IPS DF 6.9 (cell line): ENCODE measurements at places on chromosomes 5 and 9.

- no peaks in the 10 kb centered on the region for H3K27me3 ChIP-seq
- H3K4me3 ChIP-seq: no peak overlapping the region
- no peaks in the 10 kb centered on the region; the same call in 1 of the 2 replicates for H3K4me1 ChIP-seq
- DNase-seq: no peak
- H3K27ac ChIP-seq: no peak overlapping the region
Measured at GRCh38 chr9:21549251-21549765, 67.2 kb upstream of the IFNE start.

DNA sequence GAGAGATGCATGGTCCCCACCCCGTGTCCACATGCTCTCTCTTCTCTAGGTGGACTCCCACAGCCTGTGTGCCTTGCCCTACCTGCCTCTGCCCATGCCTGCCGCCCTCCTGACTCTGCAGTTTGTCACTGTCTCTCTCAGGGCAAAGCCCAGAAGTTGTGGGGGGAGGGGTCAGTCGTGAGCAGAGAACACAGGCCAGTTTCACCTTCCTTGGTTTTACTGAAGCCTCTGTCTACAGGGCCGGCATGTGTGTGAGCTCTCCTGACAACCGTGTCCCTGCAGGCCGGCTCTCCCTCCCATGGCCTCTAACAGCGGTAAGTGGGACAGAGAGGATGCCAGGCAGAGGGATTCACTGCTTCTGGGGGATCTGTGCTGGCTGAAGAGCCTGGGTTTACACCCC is 43.5 kb upstream of the SLC25A51 start:
- no peaks in the 10 kb centered on the region for H3K27me3 ChIP-seq
- 0 out of 2 replicates have a peak, but pooled peaks cover 5% of the 10 kb centered on the region for H3K36me3 ChIP-seq
- H3K4me1 ChIP-seq: peaks cover 9% of the 10 kb centered on the region
- H3K4me3 ChIP-seq: no peak overlapping the region
- H3K27ac ChIP-seq: no peak overlapping the region

DNA sequence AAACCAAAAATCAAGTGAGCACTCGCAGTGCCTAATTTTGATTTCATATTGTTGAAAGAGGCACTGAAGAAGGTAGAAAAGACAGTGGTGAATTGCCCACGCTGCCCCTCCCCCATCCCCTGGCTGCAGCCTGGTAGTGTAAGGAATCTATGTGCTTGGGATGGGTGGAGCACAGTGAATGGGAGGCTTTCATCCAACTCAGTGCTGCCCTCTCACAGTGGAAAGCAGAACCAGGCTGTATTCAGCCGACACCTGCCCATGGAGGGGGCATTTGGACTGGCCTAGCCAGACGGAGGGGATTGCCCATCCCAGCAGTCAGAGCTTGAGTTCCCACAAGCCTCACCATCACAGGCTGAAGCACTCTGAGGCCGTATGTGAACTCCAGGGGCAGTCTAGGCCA is 800.4 kb upstream of the DMAC1 start:
- H3K36me3 ChIP-seq: no peaks in the 10 kb centered on the region
- no peak overlapping the region for H3K4me3 ChIP-seq
- H3K4me1 ChIP-seq: no peaks in the 10 kb centered on the region; the same call in 1 of the 2 replicates
- no peaks in the 10 kb centered on the region for H3K27me3 ChIP-seq
- no peak overlapping the region for H3K27ac ChIP-seq
- DNase-seq: peak; percentile 39

DNA sequence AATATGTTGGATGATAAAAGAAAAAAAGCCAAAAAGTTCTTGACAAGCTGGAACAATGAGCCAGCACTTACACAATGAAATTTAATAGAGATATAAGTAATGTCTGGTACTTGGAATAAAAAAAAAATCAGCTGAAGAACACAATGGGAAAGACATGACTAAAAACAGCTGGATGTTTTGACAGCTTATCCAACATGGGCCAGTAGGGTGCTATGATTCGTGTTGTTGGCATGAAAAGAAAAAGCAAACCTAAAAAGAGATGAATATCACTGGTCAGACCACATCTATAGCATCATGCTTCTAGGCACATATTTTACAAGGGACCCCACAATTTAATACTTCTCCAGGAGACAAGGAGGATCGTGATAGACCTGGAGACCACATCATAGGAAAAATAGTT is 175.3 kb downstream of the ARL15 start:
- H3K36me3 ChIP-seq: no peaks in the 10 kb centered on the region
- DNase-seq: no peak
- H3K27me3 ChIP-seq: no peaks in the 10 kb centered on the region
- no peaks in the 10 kb centered on the region for H3K4me1 ChIP-seq
- no peak overlapping the region for H3K27ac ChIP-seq
- no peak overlapping the region for H3K4me3 ChIP-seq

- DNase-seq: no peak
- no peak overlapping the region for H3K27ac ChIP-seq
- no peak overlapping the region for H3K4me3 ChIP-seq
- H3K27me3 ChIP-seq: no peaks in the 10 kb centered on the region
Measured at GRCh38 chr9:80218328-80218727, 646.6 kb downstream of the TLE4 start.

DNA sequence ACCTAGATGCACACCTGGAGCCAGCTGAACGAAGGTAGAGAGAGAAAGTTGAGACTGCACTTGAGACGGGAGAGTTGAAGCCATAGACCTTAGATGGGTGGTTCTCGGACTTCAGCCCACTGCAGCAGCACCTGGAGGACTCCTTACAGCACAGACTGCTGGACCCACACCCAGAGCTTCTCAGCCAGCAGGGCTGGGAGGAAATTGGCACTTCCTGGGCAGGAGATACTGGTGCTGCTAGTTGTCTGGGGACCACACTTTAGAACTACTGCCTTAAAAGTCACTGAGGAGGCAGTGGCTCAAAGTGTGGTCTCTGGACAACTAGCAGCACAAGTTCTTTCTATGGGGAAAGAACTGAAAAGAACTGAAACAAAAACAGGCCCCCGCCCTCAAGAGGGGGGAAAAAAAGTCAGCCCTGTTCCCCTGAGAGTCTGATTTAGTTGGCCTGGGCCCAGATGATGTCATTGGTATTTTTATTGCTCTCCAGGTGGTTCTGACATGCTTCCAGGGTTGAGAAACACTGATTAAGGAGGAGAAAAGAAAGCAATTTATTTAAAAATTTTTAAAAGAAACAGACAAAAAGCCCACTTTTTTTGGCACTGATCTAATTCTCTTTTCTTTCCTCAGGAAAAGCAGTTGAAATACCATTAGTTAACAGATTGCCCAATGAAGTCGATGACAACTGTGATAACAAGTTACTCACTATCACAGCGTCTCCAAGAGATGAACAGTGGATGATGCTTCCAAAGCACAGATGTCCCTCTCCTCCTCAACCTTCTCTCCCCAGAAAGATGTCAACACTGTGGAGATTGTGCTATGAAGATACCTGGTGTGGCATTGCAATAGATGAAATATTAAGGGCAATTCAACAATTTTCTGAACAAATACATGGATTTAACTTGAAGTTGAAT is 73.6 kb upstream of the ADAMTS16 start:
- peaks cover 6% of the 10 kb centered on the region; the same call in 1 of the 2 replicates for H3K4me1 ChIP-seq
- no peak overlapping the region for H3K4me3 ChIP-seq

- no peaks in the 10 kb centered on the region for H3K36me3 ChIP-seq
- no peak for DNase-seq
- no peaks in the 10 kb centered on the region for H3K4me1 ChIP-seq
- no peak overlapping the region for H3K27ac ChIP-seq
Measured at GRCh38 chr5:94503677-94504076, 114.7 kb downstream of the KIAA0825 start.

- peaks cover 2% of the 10 kb centered on the region for H3K4me1 ChIP-seq
- peaks cover 4% of the 10 kb centered on the region; the same call in 1 of the 2 replicates for H3K36me3 ChIP-seq
- no peak overlapping the region for H3K4me3 ChIP-seq
- no peak overlapping the region for H3K27ac ChIP-seq
- no peaks in the 10 kb centered on the region for H3K27me3 ChIP-seq
- DNase-seq: no peak
Measured at GRCh38 chr5:78615697-78616096, 32.9 kb downstream of the LHFPL2 start.

- H3K27ac ChIP-seq: no peak overlapping the region
- H3K27me3 ChIP-seq: no peaks in the 10 kb centered on the region
- no peak for DNase-seq
- H3K4me1 ChIP-seq: no peaks in the 10 kb centered on the region
Measured at GRCh38 chr5:32044939-32045338, 129.2 kb downstream of the GOLPH3 start.

DNA sequence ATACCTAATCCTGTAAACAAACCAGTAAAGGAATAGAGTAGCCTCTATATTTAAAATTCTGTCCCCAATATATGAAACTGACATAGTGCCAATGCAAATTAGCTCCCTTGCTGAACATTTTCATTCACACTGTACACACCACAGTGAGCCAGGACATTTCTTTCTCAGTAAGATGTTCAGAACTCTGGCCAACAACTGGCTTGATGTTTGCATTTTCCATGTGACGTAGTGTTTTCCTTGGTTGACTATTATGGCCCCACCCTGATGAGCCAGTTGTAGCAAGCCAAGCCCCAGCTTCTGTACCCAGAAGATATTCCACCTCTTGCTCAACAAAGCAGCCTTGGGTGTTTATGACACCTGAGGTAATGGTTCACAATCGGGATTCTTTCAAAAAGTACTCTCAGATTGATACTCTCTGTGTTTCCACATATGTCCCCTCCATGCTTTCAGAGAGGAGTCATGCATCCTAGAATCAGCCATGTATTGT is 17.7 kb upstream of the ANXA1 start:
- H3K27me3 ChIP-seq: no peaks in the 10 kb centered on the region
- H3K36me3 ChIP-seq: no peaks in the 10 kb centered on the region
- H3K4me3 ChIP-seq: no peak overlapping the region
- no peak overlapping the region for H3K27ac ChIP-seq

DNA sequence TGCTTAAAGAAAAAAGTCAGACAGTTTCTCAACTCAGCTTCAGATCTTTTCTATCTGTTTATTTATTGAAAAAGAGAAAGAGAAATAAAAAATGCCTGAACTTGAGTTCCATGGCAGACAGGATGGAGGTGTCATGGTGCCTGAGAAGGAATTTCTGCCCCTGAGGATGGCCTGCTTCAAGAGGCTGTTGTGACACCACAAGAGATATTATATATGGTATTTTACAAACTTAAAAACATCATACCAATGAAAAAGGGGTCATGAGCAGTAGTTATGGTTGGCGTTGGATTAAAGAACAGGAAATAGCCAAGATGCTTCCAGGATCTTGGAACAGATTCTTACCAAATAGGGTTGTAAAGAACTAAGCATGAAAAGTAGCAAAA is 344.6 kb downstream of the GLIS3 start:
- H3K4me3 ChIP-seq: no peak overlapping the region
- peaks cover 2% of the 10 kb centered on the region for H3K4me1 ChIP-seq
- H3K27me3 ChIP-seq: no peaks in the 10 kb centered on the region
- no peaks in the 10 kb centered on the region for H3K36me3 ChIP-seq

- no peaks in the 10 kb centered on the region for H3K4me1 ChIP-seq
- H3K27ac ChIP-seq: no peak overlapping the region
- H3K4me3 ChIP-seq: no peak overlapping the region
- no peak for DNase-seq
- no peaks in the 10 kb centered on the region for H3K36me3 ChIP-seq
Measured at GRCh38 chr5:151186538-151186937, 29.0 kb upstream of the ANXA6 start.

DNA sequence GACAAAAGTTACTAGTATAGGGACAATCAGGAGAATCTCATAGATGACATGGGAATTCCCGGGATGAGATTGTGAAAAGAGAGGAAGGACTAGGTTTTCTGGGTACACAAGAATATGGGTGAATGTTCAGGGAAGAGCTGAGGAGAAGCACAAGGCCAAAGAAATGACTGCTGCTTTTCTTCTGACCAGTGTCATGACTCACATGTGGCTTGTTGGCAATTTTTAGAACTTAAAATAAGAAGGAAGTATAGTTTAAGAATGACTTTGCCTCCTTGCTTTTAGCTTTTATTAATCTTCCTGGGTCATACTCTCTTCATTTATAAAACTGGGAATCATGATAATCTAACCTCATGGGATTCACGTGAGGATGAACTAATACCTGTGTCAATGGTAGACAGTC is 652.4 kb upstream of the MEF2C start:
- H3K27ac ChIP-seq: no peak overlapping the region
- H3K27me3 ChIP-seq: no peaks in the 10 kb centered on the region
- no peaks in the 10 kb centered on the region for H3K4me1 ChIP-seq
- H3K36me3 ChIP-seq: no peaks in the 10 kb centered on the region

- no peaks in the 10 kb centered on the region for H3K36me3 ChIP-seq
- DNase-seq: no peak
- no peak overlapping the region for H3K27ac ChIP-seq
Measured at GRCh38 chr9:72914750-72915149, 38.1 kb downstream of the ALDH1A1 start.

DNA sequence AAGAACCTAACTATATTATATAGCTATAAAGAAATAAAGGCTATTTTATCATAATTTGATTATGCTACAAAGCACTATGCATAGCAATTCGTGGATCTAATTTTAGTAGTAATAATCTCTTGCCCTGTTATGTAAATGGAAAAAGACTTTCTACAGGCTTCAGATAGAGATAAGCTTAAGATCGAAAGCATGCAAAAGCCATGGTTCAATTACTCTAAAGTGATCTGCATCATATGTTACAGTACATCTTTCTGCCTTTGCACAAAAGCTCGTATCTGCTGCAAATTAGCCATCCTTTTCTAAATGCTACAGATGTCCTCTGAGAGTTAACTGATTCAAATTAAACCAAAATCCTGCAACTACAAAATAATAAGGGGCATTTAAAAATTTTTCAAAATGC is 234.8 kb upstream of the TMEM161B start:
- no peak overlapping the region for H3K4me3 ChIP-seq
- no peaks in the 10 kb centered on the region for H3K4me1 ChIP-seq
- no peak for DNase-seq
- no peaks in the 10 kb centered on the region for H3K36me3 ChIP-seq
- no peak overlapping the region for H3K27ac ChIP-seq

- DNase-seq: no peak
- H3K4me3 ChIP-seq: no peak overlapping the region
- H3K27me3 ChIP-seq: no peaks in the 10 kb centered on the region
- H3K4me1 ChIP-seq: no peaks in the 10 kb centered on the region
Measured at GRCh38 chr9:78921341-78921740, 624.4 kb downstream of the PSAT1 start.

GRCh38 chr9:6910032-6910431 is 152.3 kb downstream of the KDM4C start:
- no peaks in the 10 kb centered on the region for H3K27me3 ChIP-seq
- DNase-seq: no peak
- no peaks in the 10 kb centered on the region for H3K4me1 ChIP-seq
- no peaks in the 10 kb centered on the region for H3K36me3 ChIP-seq
- H3K4me3 ChIP-seq: no peak overlapping the region
- H3K27ac ChIP-seq: no peak overlapping the region

GRCh38 chr5:143002459-143003327 is 232.5 kb downstream of the ARHGAP26 start:
- H3K27ac ChIP-seq: no peak overlapping the region
- no peaks in the 10 kb centered on the region for H3K27me3 ChIP-seq
- no peak overlapping the region for H3K4me3 ChIP-seq
- no peak for DNase-seq
- H3K4me1 ChIP-seq: peaks cover 1% of the 10 kb centered on the region; the same call in 1 of the 2 replicates

GRCh38 chr5:172283020-172283861 is at the start of gene UBTD2:
Gene UBTD2 (minus strand): TSS chr5:172283764. CDS start chr5:172283665, 99 bp downstream.
- peak within 1 kb of the TSS; percentile 65 for H3K4me3 ChIP-seq
- H3K4me1 ChIP-seq: 0 out of 2 replicates have a peak, but pooled peaks cover 1% of the 10 kb centered on the region
- no peak for DNase-seq
- H3K27me3 ChIP-seq: no peaks in the 10 kb centered on the region
- no peak within 1 kb of the TSS for H3K27ac ChIP-seq
